Chondrocyte (in vitro differentiated cells): ENCODE measurements at places on chromosomes 13 and 19. TPM values are rescaled to one million over a fixed set of nuclear protein-coding genes. Genes with fewer than 3 reads are reported as not detected.

ACER1 gene
- not detected in 3 replicates for total RNA-seq

CRX gene
- total RNA-seq: not detected in 3 replicates

NEK5 gene
- total RNA-seq: 0.15 to 0.68 TPM (median 0.40 TPM) in 3 replicates

SIGLEC5 gene
- total RNA-seq: not detected in 3 replicates

GRCh38 chr19:16605553-16605994 lies 22.4 kb downstream of the MED26 start:
- DNase-seq: no peak

GRCh38 chr13:56864451-56864850 lies 276.3 kb upstream of the PRR20A start:
- DNase-seq: no peak

- DNase-seq: no peak
Measured at GRCh38 chr13:65600702-65601101, 1629.4 kb downstream of the PCDH9 start.

GRCh38 chr13:19713186-19713965 lies 69.4 kb downstream of the PSPC1 start:
- no peak for DNase-seq

GRCh38 chr13:20128459-20128931 lies 32.4 kb downstream of the GJA3 start:
- no peak for DNase-seq

DNA sequence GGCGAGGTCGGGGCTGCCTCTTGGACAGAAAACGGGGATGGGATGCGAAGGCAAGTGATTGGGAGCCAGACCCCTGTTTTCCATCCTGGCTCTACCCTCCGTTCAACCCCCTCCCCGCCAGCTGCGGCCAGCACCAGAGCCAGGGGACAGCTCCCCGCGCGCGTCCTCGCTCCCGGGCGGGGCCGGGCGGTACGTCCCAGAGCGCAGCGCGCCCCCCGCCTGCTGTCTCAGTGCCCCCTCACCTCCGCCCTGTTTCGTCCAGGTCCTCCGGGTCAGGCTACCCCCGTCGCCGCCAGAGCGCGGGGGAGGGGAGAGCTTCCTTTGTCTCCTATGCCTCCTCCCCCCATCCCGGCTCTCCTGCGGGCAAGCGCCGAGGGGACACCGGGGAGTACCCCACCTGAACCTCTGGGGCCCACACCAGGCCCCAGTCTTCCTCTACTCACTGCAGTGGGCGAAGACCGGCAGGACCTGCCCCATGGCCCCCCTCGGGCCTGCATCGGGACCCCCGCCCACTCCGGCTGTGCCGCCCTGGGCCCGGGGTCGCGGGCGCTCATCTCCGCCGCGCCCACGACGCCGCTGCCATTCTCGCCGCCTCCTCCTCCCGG lies 396 bp downstream of the RTN2 start:
- no peak for DNase-seq

DNA sequence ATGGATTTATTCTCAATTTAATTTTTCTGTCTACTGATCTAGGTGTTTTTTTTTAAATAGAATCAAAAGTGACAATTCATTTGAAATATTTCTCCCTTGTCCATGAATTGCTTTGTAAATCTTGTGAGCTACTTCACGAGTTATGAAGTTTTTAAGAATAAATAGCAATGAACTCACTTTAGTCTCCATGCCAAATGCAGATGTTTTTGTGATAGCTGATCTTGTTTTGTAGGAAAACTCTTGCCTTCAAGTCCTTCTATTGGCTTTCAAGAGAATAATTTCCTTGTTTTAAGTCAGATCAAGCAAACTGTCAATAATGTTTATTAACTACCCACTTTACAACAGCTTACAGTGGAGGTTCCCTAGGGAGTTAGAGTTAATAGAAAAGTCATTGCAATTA lies 99.8 kb downstream of the ITGBL1 start:
- no peak for DNase-seq

GRCh38 chr19:47680858-47681332 lies 32.3 kb upstream of the EHD2 start:
- DNase-seq: no peak

DNA sequence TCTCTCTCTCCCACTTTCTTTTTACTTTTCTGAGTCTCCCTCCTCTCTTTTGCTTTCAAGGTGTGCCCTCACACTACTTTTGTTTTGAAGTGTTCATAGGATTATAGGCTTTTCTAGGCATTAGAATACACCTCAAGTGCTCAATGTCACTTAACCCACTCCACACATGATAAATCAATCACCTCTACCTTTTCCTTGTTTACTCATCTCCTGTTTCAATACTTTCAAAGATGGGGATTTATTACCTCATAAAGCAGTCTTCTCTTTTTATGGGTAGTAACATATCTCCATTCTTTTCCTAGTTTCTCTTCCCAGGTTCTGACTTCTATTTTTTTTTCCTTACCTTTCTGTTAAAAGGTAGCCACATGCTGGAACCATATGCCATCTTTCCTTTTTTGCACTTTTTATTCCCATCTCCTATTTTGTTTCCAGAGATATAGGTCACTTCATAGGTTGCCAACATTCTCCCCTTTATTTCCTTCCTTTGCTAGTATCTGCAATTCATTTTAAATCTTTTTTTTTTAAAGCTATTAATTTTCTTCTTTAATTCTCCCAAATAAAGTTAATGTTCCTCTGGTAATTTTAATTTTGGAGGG lies 137.6 kb upstream of the SLC10A2 start:
- no peak for DNase-seq

DNA sequence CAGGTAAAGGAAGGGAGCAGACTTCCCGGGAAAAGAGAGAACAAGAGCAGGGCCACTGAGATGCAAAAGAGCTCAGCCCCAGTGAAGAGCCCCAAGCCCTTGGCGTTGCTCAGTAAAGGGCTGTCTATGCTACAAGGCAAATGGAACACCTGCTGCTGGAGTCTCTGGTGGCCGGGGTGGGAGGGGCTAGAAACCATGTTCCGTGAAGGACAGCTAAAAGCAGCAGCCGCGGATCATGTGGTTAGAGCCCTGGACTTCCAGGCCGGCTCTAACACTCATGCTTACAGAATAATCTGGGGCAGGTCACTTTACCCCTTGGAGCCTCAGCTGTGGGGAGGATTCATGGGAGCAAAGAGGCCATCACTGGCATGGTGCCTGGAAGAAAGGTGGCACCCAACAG lies 17.8 kb downstream of the POU2F2 start:
- no peak for DNase-seq

DNA sequence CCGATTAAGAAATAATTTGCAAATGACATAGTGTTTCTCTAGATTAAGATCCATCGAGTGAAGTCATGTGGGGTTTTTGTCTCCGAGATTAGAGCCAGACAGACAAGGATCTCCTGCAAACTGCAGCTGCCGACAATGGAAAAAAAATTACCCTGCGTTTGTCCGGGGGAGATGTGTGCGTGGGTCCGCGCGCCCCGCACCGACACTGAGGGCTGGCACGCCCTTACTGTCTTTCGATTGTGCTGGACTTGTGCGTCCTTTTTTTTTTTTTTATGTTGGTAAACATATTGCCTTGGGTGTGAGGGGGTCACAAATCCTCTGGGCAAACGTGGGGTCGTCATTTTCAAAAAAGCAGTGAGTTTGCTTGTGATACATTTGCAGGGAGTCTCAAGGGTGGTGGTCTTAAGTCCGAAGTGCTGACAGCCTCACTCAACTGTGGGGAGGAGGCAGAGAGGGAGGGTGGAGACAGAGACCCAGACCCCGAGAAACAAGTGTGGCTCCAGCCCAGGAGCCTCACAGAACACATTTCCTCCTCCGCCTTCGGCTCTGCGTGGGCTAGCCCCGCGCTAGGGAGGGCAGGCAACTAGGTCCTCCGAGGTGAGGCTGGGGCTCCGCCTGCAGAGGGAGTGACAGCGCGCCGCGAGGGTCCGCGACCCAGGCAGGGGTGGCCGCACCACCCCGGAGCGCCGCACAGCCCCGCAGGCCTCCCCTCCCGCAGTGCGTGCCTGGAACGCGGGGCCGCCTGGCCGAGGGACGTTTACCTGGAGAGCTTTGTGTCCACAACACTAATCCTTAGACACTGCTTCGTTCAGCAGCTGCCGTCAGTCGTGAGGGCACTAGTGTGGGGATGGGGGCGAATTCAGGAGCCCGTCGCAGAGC lies 11.7 kb upstream of the SOX1 start:
- DNase-seq: no peak

DNA sequence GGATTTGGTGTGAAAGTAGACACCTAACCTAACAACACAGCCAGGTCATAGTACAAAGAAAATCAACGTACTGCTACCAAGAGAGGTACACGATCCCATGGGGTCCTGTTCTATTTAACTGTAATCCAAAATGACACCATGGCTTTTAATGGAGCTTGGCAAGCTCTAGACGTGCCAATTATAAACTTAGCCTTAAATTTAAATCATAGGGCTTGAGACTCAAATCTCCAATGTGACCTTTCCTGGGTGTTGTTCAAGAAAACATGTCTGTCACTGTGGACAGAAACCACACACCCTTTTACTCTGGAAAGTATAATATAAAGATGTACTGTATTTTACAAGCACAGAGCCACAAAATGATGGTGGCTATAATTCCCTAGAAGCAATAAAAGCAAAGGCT lies 299.3 kb downstream of the ENOX1 start:
- no peak for DNase-seq
